Muscle of back (tissue), 13 donors: ENCODE measurements at places on chromosomes 13 and 19. TPM values are rescaled to one million over a fixed set of nuclear protein-coding genes. Genes with fewer than 3 reads are reported as not detected.

ADM5 gene
- 1.1 TPM for polyA plus RNA-seq

TPTE2 gene
- not detected for polyA plus RNA-seq

FGF22 gene
- not detected for polyA plus RNA-seq

CLEC17A gene
- polyA plus RNA-seq, result 0.08 TPM

RFXANK gene
- polyA plus RNA-seq, result 70.5 TPM

C1QTNF9 gene
- polyA plus RNA-seq, result 5.1 TPM

CAMSAP3 gene
- polyA plus RNA-seq, result 0.05 TPM

ZFP14 gene
- 8.2 TPM for polyA plus RNA-seq

- DNase-seq, result peak; percentile 30
These were observed 329.7 kb downstream of the NDFIP2 start for GRCh38 chr13:79810669-79811068.

- no peak for DNase-seq
These were observed 7.0 kb upstream of the LILRA1 start for GRCh38 chr19:54586397-54586796.

GRCh38 chr13:20709369-20709768, 5.9 kb downstream of the IL17D start:
- no peak for DNase-seq

GRCh38 chr13:114249077-114249476, 14.4 kb downstream of the CDC16 start:
- no peak for DNase-seq

- DNase-seq, result no peak
These were observed 722 bp downstream of the PKN1 start for GRCh38 chr19:14433554-14434501.

DNA sequence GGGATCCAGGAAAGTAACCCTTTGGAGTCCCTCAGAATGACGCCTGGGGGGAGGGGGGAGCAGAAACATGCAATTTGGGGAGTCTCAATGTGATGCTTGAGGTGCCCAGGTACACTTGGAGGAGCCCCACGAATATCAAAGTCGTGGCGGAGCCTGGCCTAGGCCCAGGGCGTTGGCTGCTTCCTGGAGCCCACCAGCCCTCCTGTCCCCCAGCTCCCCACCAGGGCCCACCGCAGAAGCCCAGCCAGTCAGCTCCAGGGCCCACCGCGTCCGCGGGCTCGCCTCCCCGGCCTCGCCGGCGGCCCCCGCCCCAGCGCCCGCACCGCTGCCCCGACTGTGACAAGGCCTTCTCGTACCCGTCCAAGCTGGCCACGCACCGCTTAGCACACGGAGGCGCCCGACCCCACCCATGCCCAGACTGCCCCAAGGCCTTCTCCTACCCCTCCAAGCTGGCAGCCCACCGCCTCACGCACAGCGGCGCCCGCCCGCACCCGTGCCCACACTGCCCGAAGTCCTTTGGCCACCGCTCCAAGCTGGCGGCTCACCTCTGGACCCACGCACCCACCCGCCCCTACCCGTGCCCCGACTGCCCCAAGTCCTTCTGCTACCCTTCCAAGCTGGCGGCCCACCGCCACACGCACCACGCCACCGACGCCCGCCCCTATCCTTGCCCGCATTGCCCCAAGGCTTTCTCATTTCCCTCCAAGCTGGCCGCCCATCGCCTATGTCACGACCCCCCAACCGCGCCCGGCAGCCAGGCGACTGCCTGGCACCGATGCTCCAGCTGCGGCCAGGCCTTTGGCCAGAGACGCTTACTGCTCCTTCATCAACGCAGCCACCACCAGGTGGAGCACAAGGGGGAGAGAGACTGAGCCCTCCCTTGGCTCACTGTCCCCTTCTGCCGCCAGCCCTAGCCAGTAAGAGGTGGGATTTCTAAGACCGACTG, 2.1 kb downstream of the ZNF575 start:
- DNase-seq, result no peak

GRCh38 chr13:52885141-52885540, 36.7 kb upstream of the PCDH8 start:
- no peak for DNase-seq

DNA sequence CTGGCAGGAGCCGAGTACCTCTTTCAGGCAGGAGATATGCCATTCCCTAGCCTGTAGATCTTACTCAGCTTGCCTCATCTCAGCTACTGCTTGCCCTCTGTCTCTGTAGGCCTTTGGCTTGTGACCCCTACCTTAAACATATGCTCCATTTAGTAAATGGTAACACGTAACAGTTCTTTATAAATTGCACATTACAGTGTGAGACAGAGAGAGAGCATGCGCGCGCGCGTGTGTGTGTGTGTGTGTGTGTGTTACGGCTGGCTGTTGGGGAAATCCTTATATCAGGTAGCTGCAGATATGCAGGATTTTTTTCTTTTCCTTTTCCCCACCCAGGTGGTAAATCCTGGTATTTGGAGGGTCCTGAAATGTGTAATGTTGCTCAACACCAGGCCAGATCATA, 4.2 kb downstream of the SPINT2 start:
- DNase-seq, result no peak

DNA sequence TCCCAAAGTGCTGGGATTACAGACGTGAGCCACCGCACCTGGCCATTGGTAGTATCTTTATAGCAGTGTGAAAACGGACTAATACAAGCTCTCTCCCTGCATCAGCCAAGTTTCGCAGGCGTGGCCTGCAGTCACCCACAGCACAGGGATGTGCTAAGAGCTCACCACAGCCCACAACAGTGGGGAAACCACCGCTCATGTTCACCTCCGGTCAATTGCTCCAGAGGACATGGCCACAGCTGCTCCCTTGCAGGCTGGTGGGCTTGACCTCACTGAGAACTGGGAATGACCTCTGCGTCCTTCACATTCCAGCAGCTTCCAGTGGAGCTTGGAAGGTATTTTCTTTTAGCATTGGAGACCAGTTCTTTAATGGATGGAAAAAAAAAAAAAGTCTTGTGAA, 156.4 kb downstream of the KCTD15 start:
- no peak for DNase-seq

- peak; percentile 97 for DNase-seq
These were observed at the start of the genes ARMC6 and SUGP2 for GRCh38 chr19:19033426-19034203. ARMC6 (plus strand) TSS chr19:19033603; CDS start chr19:19034210, 607 bp downstream. SUGP2 (minus strand) TSS chr19:19033517; CDS start chr19:19031071, 2,446 bp downstream.

GRCh38 chr19:40584007-40584406, 7.3 kb downstream of the SHKBP1 start:
- DNase-seq, result no peak

GRCh38 chr13:87889254-87889653, 218.1 kb downstream of the SLITRK5 start:
- DNase-seq, result no peak

DNA sequence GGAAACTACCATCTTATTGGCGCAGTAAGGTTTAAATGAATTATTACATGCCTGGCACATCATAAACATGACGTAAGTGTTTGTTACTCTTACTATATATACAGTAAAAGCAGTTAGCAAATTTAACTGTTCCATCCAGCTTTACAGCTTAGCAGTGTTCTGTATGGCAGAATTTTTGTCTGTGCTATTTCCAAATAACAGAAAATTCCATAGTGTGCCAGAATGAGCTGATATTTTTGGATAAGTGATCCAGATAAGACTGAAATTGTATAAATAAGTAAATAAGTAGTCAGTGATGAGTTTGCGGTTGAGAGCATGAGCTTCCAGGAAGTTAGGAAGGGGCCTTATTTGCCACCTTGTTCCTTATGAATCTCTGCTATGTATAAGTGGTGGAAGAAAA, 236.5 kb upstream of the SLC10A2 start:
- no peak for DNase-seq

DNA sequence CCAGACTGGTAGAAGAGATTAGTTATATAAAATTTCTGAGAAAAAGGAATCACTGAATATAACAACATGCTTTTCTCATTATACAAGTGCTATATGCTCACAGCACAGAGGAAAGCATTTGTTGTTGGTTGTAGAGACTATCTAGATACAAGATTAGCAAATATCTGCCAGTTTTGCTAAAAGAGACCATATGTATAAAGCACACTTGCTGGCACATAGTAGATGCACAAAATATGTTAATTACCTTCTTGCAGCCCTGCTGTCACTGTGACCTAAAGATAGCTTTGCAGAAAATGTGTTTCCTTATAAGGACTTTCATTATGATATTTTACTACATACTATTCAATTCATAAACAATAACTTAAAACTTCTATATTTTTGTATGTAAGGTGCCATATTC, 755.1 kb downstream of the PCDH9 start:
- no peak for DNase-seq

DNA sequence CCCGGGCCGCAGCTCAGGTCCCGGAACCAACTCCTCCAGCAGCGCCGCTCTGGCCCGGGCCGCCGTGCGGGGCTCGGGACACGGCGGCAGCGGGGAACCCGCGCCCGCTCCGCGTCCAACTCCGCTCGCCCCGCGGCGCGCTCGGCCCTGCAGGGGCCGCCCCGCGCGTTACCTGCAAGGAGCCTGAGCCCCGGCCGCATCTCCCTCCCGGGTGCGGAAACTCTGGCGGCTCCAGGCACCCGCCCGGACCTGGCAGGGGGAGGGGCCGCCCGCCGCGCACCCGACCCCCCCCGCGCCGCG, at the start of gene TMTC4:
Gene TMTC4, minus strand, starts transcription at position 224 of the 300 bp plus-strand sequence. CDS start 4,433 bp downstream, outside the sequence.
- DNase-seq, result no peak
